Dermis microvascular lymphatic vessel endothelial cell (primary cell): ENCODE measurements at places on chromosomes 13 and 19. TPM values are rescaled to one million over a fixed set of nuclear protein-coding genes. Genes with fewer than 3 reads are reported as not detected.

ONECUT3 gene
- total RNA-seq, result not detected in 2 replicates

CHAMP1 gene
- 6.4 and 9.6 TPM in 2 replicates for total RNA-seq

TINCR gene
- not detected in 2 replicates for total RNA-seq

LGALS14 gene
- not detected in 2 replicates for total RNA-seq

DNA sequence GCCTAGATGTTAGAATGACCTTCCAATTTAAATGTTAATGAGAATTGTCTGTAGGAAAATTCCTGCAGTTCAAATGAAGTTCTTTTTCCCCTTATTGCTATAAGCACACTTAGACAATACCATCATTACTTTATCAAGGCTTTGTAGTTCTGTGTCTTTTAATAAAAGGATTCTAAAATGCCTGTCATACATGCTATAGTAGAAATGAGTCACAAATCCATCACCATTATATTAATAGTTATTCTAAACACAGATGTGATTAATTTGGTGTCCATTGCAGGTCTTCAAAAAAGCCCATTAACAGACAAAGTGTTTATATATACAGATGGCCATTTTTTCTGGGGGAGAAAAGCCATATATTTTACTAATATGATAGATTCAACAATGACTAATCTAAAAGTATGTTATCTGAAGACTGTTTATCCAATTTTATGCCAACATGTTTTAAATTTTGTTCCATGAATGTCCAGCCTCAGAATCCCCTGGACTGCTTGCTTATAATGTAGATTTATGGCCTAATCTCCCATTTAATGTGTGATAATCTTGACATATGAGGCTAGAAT is 1678.3 kb upstream of the PCDH20 start:
- no peak for DNase-seq

DNA sequence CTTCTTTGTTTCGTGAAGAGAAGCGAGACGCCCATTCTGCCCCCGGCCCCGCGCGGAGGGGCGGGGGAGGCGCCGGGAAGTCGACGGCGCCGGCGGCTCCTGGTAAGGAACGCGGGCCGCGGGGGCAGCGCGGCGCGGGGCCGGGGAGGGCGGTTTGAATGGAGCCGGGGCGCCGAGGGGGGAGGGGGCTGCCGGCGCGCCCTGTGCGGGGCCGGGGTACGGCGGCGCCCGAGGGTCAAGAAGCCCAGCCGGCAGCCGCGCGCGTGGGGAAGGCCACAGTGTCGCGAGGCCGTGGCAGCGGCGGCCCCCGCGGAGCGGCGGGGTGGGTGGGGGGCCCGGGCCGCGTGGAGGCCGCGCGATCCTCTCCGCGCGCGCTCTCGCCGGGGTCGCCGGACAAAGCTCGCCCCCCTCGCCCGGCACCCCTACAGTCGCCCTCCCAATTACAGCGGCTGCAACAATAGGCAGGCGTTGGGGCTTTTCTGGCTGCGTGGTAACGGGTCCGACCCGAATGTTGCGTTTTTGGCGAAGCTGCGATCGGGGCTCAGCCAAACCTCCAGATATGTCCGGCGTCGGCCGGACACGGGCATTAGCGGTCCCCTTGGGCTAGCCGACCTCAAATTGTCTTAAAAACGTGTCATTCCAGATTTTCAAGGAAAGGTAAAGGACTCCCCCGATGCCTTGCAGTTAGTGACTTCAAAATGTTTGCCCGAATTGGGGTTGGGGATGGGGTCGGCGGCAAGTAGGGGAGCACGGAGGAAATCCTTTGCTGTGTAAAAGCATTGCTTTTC is 437 bp downstream of the SMARCA4 start:
- peak; percentile 71 for DNase-seq

- DNase-seq, result peak; percentile 25
Observed at GRCh38 chr19:51971624-51972023, 15.0 kb downstream of the ZNF350 start.

- no peak for DNase-seq
Observed at GRCh38 chr19:35734273-35734672, 8.0 kb downstream of the IGFLR1 start.

DNA sequence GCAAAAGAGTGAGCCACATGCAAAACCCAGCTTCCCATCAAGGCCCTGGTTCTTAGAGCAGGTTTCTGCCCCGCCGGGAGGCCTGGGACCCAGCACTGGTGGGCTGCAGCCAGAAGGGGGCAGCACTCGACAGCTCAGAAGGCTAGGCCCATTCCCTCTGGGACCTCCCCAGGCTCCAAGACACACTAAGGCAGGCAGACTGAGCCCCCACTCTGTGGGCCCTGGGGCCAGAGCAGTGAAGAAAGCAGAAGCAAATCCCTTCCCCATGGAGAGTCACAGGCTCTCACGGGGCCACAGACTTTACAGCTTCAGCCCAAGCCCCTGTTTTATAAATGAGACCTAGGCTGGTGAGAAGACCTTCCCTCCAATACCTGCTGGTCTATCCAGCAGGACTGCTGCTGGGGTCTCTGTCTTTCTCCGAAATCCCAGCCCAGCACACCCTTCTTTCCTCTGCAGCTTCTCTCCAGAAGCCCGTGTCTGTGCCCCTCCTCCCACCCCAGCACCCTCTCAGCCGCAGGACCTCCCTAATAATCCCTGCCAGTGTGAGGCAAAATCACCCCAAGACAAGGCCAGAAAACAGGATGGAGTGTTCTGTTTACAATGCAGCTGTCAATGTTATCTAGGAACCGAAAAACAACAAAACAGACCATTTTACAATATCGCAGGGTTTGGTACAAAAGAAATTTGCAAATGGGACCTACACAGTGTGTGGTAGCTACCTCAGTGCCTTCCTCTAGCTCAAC is 109.3 kb downstream of the ABCC4 start:
- peak; percentile 20 for DNase-seq

RFPL4A gene
- 1.3 and 3.4 TPM in 2 replicates for total RNA-seq

MAST3 gene
- total RNA-seq, result 1.2 and 2.9 TPM in 2 replicates

DNA sequence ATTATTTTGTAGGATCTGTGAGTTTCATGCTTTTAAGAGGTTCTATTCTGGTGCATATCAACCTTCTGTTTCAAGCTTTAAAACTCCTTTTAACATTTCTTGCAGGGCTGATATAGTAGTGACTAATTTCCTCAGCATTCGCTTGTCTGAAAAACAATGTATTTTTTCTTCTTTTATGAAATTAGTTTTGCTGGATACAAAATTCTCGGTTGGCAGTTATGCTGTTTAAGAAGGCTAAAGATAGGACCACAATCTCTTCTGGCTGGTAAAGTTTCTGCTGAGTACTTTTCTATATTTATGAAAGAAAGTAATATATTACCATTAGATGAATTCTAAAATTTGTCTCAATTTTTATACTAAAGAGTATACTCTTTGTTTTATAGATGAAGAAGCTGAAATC is 487.8 kb upstream of the SPRY2 start:
- DNase-seq, result no peak

HSH2D gene
- not detected in 2 replicates for total RNA-seq

- DNase-seq, result peak; percentile 58
Observed at GRCh38 chr13:112443995-112444311, 67.8 kb downstream of the SPACA7 start.

DNA sequence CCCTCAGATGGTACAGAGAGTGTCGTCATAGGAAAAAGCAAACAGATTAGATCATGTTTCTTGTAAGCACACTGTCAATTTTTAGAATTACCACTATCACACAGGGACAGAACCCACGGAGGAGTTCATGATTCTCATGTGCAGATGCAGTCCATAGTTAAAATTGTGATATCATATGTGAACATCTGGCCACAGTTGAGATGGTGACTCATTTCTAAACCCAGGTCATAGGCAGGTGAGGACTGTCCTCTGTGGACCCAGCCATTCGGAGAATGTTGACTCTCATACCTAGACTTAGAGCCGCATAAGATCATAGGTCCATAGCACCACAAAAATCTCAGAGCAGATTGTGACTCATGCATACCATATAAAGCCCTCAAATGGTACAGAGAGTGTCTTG is 17.8 kb upstream of the ZNF730 start:
- no peak for DNase-seq

DNA sequence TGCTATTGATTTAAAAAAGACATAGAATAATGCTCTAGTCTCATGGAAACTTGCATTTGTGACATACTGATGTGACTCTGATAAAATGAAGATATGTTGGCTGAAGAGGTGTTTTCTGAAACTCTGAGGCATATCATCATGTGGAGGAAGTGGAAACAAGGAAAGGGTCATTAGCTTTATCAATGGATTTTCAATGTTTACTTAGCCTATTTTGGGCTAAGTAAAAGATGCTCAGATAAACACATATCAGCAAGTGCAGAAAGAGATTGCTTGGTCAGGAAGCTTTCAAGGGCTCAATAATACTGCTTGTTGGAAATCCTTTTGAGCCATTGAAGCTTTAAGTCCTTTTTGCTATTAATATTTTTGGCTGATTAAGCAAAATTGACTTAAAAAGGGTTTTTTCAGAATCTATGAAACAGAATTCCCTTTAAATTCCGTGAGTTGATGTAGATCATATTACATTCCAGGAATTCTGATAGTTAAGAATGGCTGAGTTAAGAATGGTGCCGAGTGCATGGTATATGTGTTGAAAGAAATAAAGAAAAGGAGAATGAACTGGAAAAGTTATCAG is 952.8 kb upstream of the SPRY2 start:
- no peak for DNase-seq

DENND1C gene
- total RNA-seq, result not detected in 2 replicates

- no peak for DNase-seq
Observed at GRCh38 chr19:50959731-50960500, 7.1 kb upstream of the KLK5 start.

DNA sequence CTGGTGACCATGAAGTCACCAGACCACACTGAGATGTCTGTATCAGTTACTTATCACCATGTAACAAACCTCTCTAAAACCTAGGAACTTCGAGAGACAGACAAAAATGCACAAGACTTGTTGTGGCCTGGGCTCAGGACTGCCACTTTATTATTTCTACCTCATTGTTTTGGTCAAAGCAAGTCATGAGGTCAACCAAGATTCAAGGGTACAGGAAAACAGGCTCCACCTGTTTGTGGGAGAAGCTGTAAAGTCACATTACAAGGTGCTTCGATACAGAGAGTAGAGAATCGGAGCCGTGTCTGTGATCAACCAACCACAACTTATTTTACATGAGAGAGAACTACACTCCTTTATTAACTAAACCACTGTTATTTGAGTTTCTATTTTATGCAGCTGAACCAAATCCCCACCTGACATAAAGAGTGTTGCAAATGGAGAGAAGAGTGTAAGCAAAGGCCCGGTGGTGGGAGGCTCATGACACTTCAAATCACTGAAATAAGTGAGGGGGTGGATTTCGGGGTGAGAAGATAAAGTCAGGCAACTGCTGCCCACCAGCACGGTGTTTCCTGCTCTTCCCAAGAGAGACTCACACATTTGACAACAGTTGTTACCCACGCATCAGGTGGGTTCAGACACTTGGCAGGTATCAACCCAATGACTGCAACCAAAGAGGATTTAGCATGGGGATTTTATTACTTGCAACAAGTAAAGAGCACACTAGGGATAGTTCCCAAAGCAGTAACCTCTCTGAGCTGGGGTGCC is 39.0 kb upstream of the IGSF23 start:
- no peak for DNase-seq

DNA sequence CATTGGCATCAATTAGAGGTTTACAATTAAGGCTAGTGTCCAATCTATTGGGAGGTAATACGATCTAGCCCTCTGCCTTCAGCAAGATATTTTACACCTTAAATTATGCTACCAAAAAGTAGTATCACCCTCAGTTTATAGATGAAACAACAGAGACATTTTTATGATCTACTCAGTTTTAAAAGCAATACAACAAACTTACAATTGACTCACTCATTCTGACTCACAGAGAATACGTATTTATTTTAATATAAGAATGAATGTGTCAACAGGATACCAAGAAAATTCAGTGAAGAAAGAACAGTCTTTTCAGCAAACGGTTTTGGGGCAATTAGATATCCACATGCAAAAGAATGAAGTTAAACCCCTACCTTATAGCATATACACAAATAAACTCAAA is 32.5 kb upstream of the STARD13 start:
- no peak for DNase-seq

CNN1 gene
- total RNA-seq, result not detected in 2 replicates

GRCh38 chr19:18339723-18340122 is 675 bp upstream of the PGPEP1 start:
- DNase-seq, result no peak

DNA sequence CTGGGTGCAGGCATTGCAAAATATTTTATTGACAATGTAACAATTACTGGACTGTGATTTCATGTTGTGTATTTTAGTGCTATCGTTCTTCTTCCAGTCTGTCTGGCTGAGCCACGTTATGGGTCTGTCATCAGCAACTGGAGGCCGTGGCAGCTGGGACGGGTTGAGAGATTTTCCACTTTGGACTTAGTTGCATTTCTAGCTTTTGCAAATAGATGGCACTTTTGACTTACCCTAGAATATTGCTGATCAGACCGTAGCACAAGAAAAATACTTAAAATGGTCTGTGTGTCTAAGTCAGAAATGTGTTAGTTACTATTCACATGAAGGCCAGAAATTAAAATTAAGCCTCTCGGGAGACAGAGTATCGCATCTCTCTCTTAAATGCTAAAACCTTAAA is 211.1 kb downstream of the TEX29 start:
- DNase-seq, result peak; percentile 0

GRCh38 chr19:13154911-13155471 is 4.8 kb downstream of the IER2 start:
- DNase-seq, result peak; percentile 71

GRCh38 chr13:53237696-53238095 is 209.1 kb downstream of the OLFM4 start:
- DNase-seq, result no peak

DNA sequence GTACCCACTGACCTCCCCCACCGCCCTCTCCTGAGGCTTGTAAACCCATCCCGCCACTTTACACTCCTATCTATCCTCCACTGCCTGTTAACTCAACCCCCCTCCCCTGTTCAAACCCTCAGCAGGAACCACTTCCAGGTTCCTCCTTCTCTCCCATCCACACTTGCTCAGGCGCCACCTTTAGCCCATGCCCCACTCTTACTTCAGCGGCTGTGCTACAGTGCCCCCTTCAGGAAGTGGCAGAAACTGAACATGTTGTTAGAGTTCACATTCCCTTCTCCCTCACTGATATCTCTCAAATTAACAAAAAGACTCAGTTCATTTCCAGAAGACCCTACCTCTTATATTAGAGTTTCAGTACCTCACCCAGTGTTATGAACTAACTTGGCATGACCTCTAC is 49.4 kb downstream of the ZNF91 start:
- no peak for DNase-seq

GRCh38 chr19:7888145-7888825 is at the start of gene LRRC8E:
Gene LRRC8E, plus strand, starts transcription at chr19:7888510. Its CDS starts 7,094 bp downstream, at chr19:7895604.
- peak; percentile 44 for DNase-seq

DNA sequence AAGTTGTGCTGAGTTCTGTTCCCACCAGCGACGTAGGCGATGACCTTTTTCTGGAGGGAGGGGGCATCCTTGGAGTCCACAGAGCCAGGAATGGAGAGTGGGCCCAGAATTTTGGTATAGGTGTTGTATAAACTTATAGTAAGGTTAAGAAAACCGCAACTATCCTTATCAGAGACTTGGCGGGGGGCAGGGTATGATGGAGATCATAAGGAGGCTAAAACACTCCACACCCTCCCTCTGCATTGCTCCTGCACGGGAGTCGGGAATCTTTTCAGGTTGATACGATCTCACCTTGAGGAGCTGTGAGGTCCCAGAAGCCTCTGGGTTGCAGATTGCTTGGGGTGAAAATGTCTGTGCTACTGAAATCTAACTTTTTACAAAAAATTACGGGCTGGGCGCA is 6.3 kb upstream of the CEACAM19 start:
- no peak for DNase-seq

GIPR gene
- total RNA-seq, result 0.13 TPM in 1 of 2 replicates, not detected in the other

KLF2 gene
- 2.4 and 2.8 TPM in 2 replicates for total RNA-seq

- no peak for DNase-seq
Observed at GRCh38 chr13:56019606-56020005, 1121.1 kb upstream of the PRR20A start.
